ENCODE measurements at places on chromosomes 7 and 10.
A peak's percentile ranks its signal among the peaks of the same experiment; 100 is the strongest.

DNA sequence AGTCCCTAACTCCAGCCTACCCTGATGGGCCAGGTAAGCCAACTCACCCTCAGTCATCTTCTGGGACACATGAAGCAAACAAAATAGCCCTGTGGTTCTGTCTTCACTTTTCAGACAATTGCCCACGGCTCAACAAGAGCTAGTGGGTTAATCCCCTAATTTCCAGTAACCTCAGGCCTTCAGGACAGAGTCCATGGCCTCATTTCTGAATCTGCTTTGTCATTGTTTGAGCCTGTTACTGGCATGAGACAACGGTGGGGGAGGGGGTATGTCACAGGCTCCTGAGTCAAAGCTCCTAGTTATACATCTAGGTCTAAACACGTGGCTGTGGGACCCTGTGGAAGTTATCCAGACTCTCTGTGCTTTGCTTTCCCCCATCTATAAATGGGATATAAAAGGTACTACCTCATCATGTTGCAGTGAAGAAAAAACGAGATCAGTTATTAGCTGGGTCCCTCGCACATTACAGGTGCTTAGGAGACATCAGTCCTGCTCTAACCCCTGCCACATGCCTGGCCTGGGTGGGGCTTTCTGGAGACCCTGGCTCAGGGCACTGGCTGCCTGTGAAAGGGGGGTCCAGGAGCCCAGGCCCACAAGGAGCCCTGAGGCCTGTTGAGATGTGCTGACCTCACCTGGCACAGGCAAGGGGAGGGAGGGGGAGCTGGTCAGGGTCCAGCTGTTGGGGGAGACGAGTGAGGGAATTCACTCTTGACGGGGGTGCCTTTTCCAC, 16.5 kb downstream of the MAT1A start:
- peak; percentile 25 for DNase-seq

DNA sequence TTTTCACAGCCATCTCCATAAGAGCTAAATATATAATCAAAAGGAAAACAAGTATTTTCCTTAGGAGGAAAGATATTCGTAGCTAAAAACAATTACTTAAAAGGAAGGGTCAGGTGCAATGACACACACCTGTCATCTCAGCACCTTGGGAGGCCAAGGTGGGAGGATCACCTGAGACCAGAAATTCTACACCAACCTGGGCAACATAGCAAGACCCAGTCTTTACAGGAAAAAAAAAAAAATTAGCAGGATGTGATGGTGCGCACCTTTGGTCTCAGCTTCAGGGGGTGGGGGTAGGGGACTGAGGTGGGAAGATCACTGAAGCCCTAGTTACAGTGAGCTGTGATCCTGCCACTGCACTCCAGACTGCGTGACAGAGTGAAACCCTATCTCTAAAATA, 11.9 kb downstream of the TNPO3 start:
- no peak for DNase-seq

DNA sequence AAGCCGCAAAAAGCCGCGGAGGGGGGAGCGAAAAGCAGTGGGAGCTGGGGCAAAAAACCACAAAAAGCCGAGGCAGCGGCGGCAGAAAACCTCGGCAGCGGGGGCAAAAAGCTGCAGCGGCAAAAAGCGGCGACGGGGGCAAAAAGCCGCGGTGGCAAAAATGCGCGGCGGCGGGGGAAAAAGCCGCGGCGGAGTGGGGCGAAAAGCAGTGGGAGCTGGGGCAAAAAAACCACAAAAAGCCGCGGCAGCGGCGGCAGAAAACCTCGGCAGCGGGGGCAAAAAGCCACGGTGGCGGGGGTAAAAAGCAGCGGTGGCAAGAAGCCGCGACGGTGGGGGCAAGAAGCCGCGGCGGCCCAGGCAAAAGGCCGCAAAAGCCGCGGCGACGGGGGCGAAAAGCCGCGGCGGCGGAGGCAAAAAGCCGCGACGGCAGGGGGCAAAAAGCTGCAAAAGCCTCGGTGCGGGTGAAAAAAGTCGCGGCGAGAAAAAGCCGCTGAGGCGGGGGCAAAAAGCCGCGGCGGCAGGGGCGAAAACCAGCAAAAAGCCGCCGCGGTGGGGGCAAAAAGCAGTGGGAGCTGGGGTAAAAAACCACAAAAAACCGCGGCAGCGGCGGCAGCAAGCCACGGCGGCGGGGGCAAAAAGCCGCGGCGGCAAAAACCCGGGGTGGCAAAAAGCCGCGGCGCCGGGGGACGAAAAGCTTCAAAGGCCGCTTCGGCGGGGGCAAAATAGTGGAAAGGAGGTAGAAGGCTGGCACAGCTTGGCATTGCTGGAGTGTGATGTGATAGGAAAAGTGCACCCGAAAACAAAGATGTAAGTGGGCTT, 135.9 kb downstream of the ZNF92 start:
- DNase-seq: peak; percentile 38

- no peak for DNase-seq
These were observed 29.3 kb upstream of the CROT start for GRCh38 chr7:87316097-87316700.

DNA sequence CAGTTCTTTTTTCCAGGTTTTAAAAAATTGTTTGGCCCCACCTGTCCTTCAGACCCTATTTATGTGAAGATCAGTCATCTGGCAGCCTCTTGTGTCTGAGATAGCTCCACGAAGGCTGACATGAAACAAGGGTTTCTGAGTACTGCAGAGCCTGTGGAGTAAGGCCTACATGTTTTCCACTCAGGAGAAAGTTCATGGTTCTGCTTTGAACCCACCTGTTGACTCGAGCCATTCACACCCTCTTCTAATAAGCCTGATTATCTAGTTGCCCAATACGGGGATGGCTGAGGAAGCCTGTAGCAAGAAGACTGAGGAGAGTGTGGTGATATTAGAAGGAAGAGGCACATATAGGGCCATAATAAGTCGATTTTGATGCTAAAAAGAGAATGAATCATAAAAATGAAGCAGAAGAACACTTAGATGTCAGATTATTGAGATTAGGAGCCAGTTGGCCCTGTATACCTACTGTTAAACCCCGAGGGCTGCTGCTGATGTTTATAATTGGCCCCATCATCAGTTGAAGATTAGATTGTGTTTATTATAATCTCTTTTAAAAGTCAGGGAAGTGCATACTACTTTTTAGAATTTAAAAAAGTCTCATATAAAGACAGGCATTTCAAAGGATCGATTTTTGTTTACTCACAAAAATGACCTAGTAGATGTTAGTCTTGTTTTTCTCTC, 109.4 kb downstream of the CDK14 start:
- DNase-seq: no peak

DNA sequence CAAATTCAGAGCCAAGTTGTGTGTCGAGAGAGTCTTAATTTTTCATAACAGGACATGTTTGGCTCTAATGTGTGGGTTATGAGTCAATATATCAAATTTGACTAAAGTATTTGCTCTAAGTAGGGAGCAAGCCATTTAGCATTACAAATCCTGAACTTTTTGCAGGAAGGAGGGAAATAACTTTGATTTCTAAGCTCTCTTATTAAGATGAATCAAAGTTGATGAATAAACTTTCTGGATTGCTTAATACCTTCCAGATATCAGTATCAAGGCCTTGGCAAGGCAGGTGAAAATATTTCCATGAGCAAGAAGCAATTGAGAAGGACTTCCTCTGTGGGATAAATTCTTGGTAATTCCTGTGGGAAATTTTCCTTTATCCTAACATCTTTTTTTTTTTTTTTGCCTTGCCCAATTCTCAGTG, 258.8 kb downstream of the AHR start:
- DNase-seq: no peak

DNA sequence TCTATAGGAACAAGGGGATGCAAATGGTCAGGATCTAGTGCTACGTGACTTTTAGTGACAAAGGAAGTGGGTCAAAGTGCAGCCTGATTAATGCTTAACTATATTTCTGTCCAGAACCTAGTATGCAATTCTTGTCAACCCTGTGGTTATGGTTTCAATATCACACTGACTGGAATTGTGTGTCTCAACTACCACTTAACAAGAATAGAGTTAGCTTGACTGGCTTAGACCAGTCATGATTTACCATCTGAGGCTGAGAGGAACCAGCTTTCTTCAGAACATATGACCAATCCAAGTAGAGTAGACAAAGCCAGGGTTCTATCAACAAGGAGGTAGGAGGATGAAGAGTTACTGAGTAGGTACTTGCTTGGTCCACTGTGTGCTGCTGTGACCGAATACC, 54.4 kb downstream of the MYPN start:
- no peak for DNase-seq

DNA sequence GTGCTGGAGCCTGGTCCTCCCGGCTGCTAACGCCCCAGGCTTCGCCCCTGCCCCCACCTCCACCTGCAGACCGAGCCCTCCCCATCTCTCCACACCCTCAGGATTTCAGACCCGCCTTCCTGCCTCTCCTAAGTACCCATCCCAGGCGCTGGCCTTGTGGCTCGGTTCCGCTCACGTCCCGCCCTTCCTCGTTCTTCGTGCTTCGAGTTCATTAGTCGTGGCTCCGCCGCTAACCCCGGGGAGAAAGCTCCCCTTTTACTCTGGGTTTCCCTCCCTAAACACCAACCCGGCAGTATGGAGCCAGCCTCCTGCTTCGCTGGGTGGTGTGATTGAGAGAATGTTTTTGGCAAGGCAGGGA, 11.2 kb downstream of the EMX2 start:
- DNase-seq: no peak

DNA sequence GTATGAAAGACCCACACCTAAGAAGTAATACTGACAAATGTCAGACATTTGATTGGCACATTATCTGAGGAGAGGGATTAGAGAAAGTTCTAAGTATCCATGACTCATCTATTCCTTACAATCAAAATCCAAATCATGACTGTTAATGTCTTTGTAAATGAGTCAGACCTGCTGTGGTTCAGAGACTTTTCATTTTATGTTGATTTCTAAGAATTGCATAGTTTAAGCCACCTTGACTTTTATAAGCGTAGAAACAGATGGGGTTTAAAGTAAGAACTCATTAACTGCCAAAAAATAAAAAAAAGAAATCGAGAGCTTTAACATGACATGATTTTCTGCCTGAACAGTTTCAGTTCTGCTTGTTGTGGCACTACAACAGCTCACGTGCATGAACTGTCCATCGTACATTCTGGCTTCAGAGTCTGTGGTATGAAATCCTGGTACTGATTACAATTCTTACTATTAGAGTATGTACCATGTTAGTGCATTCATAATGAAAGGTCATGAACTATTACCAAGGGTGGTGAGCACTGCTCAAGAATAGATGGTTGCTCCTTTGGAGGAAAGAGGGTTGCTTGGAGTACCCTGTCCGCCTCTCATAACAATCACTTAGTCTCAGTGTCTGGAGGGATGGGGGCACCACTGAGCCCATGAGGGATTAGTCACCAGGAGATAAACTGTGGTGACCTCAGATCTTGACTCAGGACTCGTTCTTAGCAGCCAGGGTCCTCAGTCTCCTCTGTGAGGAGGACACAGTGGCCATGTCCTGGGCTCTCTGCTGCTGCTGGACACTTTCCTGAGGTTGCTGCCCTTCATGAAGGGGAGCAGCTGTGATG, 42.2 kb downstream of the ACSM6 start:
- DNase-seq: no peak
